Stimulated activated CD4-positive, alpha-beta T cell treated with anti-CD3 and anti-CD28 coated beads, Interleukin-1b, Interleukin-23, amount 100 ng/mL, for 24 hours (primary cell): ENCODE measurements at places on chromosomes 5 and 9.
A peak's percentile ranks its signal among the peaks of the same experiment; 100 is the strongest.

DNA sequence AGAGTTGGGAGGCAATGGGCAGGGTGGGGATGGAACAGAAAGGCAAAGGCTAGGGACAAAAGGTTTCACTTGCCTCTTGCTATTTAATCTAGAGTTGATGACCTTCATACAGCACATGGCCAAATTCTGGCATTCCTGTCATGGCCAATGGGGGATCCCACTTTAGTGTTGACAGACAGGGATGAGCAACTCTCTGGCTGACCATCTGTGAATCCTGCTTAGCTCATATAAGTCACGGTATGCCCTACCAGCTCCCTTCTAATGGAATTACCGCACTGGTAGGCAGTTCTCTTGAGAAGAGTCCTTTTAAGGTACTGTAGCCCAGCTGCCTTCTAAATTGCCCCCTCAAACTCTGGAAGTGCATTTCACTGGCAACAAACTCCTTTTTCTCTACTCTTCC is 76.1 kb downstream of the MAMDC2 start:
- DNase-seq = no peak

GRCh38 chr9:21001581-21001980 is 29.9 kb downstream of the HACD4 start:
- DNase-seq = no peak

DNA sequence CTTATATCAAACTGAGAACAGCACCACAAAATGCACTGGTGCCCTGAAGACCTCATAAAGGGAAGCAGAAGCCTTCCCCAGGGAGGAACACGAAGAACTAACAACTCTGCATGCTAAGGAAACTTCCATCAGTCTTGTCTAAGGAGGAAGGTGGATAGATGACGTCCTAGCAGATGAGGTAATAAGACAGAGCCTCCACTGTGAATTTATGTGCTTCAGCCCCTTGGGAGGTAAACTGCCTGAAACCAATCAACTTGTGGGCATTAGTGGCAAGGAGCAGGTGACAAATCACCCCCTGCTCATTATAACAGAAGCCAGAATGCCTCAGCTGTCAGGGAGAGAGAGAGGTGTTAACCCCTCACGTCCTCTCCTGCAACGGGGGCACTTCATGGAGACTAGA is 48.9 kb upstream of the SPIN1 start:
- DNase-seq = no peak

GRCh38 chr5:93899026-93899600 is 157.7 kb upstream of the POU5F2 start:
- DNase-seq = no peak

DNA sequence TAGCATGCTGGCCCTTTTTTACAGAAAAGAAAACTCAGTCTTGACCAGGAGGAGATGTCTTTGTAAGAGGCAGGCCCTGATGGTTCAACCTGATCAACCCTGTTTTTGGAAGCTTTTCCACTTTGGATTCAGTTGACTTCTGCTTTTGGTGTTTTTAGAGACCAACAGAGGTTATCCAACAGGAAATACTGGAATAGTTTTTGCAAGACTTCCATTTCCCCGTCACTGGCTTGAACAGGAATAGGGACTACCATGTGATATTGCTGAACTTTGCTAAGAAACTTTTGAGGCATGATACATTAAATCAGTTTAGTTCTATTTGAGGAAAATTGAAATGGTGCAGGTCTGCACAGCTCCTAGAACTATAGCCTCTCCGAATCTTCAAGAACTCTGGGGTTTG is 17.1 kb upstream of the DAB2 start:
- DNase-seq = no peak

- no peak for DNase-seq
Measured at GRCh38 chr5:166111021-166111420, 2180.4 kb upstream of the WWC1 start.

GRCh38 chr9:120485788-120486187 is 94.2 kb downstream of the CDK5RAP2 start:
- no peak for DNase-seq

GRCh38 chr5:142913728-142914338 is 143.7 kb downstream of the ARHGAP26 start:
- no peak for DNase-seq

DNA sequence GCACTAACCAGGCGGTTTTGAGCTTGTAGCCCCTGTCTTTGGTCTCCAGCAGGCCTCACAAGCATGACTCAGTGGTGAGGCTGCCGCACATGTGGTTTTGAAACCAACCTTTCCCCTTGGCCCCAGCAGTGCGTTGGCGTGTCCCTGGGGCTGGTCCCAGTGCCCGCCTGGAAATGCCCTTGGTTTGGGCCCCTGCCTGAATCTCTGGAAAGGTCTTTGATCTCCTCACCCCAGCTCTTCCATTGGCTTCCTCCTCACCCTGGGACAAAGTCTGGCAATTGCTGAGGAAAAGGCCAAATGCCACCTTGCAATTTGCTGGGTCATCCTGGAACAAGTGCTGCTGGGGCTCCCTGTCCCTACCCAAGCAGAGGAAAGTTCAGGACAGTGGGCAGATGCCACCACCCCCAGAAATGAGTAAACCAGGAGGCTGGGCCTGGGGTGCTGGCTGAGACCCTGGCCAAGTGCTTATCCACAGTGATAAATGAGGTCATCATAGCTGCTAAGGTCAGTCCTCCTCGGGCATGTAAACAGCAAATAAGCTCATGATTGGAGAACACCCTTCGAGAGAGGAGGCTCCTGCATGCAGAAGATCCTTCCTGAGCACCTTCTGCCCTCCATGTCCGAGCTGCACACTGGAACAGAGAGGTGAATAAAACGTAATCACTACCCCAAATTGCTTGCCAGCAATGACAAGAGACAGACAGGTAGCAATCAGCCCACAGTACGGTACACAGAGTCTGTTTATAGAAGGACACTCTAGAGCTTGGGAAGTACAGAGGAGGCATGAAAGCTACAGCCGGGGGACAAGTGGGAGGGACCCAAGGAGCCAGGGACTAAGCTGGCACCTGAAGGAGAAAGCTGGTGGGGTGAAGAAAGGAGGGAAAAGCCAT is 98.9 kb upstream of the CPEB4 start:
- DNase-seq = no peak

GRCh38 chr5:76450054-76450453 is 47.0 kb downstream of the IQGAP2 start:
- DNase-seq = no peak

DNA sequence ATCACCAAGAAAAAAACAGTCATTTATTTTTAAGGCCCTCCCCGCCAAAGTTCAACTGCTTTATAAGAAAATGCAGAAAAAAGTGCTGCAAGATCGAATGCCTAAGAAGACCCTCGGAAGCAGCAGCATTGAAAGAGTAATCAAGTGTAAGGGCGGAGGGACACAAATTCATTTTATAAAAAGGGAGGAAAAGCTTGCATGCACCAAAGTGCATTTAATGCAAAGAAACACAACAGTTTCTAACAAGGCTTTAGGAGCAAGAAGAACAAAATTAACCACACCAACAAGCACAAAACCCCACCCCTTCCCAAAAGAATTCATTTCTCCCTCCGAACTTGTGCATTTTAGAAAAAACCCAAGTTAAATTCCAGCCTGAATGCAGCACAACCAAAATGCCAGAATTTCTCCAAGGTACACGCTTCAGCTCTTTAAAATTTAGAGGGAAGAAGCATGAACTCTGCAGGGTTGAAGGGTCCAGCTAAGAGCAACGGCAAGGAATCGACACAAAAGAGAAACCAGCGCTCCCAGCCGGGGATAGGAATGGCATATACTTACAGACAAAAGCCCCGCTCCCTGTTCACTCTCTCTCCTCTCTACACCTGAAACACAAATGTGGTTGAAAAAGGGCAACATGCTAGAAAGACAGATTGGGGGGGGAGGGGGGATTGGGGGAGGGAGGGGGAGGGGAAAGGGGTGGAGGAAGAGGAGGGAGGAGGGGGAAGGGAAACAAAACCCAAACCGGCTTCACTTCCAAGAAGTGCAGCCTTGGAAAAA is at the start of gene NREP:
Gene NREP, minus strand, starts transcription at position 614 of the 774 bp plus-strand sequence. CDS start 1,422 bp downstream, outside the sequence.
- no peak for DNase-seq

GRCh38 chr9:133352635-133353340 is 3.5 kb downstream of the SURF1 start:
- no peak for DNase-seq

GRCh38 chr5:141172381-141173204 is at the start of gene PCDHB7:
PCDHB7 (plus strand) TSS chr5:141172644; CDS start chr5:141172836, 192 bp downstream.
- DNase-seq = no peak

DNA sequence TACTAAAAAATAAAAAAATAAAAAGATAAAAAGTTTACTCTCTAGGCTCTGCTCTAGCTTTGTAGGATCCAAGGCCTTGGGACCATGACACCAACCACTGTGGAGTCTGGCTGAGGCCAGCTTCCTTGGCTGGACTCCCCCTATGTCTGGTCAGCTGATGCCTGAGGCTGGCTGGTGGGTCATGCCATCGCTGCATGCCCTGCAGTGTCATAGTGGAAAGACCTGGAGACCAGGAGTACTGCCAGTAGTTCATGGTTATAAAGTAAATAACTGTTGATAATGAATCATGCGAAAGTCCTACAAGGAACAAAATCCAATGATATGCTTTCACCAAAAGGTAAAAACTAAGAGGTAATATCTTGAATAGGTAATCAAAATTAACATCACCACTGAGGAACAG is 43.2 kb downstream of the GARNL3 start:
- DNase-seq = no peak

- no peak for DNase-seq
Measured at GRCh38 chr9:116661037-116661954, 25.8 kb upstream of the TRIM32 start.

DNA sequence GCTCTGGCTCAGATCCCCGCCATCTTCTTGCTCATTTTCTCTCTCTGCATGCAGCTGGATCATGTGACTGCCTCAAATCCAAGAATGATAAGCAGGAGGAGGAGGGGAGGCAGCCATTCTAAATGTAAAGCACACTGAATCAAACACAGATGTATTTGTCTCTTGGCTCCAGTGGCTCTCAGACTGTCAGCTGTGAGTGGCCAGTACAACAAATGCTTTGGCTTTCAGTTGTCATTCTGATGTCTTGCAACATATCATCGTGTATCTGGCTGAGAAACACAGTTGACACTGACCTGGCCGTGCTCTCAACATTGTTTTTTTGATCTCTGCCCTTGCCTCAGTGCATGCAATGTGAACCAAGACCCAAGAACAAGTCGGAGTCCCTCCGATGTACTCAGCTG is 233.1 kb downstream of the ADAMTSL1 start:
- no peak for DNase-seq

DNA sequence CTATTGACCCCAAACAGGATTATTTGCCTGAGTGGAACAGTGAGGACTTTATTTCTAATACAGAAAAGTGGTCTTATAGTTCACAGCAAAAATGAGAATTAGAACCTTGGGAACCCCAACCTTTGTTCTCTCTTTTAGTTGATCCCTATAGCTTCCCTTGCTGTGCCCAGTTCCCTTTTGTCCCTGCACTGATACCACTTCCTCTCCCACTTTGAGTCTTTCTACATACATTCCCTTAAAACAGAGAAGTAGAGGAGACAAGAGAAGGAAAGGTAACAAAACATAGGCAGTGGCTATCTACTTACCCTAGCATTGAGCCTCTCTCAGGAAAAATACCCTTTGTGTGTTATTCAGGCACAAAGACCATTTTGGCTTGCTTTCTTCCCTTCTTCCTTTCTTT is 246.4 kb downstream of the FAM114A2 start:
- DNase-seq = no peak

DNA sequence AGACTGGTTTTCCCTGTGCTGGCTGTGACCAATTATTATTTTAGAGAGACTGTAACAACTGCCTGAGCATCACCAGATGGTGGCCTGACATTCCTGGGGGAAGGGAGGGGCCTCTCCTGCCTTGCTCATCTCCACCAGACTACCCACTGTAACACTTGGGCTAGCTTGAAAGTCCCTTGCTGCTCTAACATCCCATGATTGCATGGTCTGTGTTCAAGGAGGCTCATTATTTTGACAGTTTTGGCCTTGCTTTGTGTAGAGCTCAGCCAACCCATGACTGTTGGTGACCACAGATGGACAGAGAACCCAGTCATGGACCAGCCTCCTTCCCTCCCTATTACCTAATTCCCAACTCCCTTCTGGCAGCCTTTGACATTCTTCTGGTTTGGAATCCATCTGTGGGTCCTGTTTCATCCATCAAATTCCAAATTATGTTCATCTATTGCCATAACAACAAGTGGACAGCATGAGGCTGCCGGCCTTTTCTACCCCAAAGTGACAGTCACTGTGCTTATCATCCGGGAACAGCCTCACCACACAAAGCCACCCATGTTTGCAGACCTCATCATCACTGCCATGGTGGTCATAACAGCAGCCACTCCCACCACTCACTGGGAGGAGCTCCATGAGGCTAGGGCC is 49.0 kb upstream of the ICE1 start:
- DNase-seq = no peak

DNA sequence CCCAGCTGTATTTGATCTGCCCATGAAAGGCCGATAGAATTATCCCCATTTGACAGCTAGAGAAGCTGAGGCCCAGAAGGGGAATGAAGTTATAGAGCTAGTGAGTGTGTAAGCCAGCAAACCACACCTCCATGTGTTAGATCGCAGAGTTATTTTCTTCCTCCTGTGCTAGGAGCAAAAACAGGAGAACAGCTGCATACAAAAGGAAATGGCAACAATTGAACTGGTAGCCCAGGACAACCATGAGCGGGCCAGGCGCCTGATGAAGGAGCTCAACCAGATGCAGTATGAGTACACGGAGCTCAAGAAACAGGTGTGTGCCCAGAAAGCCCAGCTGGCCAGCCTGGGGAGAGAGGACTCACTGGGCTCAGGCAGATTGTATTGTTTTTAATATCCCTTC is 30.4 kb downstream of the RAB14 start:
- DNase-seq = no peak

GRCh38 chr5:74257645-74258313 is 382.7 kb downstream of the ENC1 start:
- DNase-seq = no peak

- DNase-seq = no peak
Measured at GRCh38 chr5:106321242-106321641, 1349.5 kb downstream of the EFNA5 start.

GRCh38 chr9:133726401-133727276 is 11.5 kb downstream of the SARDH start:
- DNase-seq = peak; percentile 41

- no peak for DNase-seq
Measured at GRCh38 chr9:90020276-90020871, 415.6 kb downstream of the GADD45G start.

DNA sequence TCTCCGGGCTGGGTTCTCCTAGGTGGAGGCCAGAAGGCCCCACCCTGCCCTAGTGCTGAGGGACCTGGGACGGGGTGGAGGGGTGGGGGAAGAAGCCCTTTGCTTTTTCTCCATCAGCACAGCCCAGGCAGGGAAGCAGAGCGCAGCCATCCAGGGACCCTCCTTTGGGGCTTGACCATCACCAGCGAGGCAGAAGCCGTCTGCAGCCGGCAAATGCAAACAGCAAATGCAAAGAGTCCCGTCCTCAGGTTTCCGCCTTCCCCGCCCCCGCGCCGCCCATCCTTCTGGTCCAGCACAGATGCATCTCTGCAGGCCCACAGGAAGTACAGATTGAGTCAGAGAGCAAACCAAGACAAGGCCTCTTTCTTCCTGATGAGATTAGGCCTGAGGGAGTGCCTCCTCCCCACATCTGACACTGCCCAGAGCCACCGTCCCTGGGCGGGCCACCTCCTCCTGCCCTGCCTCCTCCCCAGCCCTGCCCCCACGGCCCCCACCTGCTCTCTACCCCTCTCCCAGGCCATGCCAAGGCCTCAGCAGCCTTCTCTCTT is 23.4 kb downstream of the CORO2A start:
- DNase-seq = peak; percentile 4
